ENCODE measurements at places on chromosomes 4 and X. TPM values are rescaled to one million over a fixed set of nuclear protein-coding genes. Genes with fewer than 3 reads are reported as not detected.

DNA sequence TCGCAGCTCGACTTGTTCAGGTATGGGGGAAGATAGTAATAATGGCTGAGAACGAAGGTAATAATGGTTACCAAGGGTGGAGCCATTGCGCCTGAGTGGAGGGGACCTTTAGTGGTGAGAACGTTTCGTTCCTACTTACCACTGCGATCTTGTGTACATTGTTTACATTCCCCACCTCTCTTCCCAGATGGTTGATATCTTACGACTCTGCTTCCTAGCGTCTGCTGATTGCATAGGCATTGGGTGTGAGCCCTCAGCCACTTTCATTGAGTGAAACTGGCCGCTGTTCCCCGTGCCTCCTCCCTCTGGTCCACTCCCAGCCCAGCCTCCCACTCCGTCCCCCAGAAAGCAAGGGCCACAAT is 850 bp downstream of the IGBP1 start:
- DNase-seq: no peak

- DNase-seq: no peak
These were observed 37.6 kb downstream of the MAGEB5 start for GRCh38 chrX:26253526-26253925.

- no peak for DNase-seq
These were observed 1.1 kb downstream of the CRMP1 start for GRCh38 chr4:5891563-5892322.

DNA sequence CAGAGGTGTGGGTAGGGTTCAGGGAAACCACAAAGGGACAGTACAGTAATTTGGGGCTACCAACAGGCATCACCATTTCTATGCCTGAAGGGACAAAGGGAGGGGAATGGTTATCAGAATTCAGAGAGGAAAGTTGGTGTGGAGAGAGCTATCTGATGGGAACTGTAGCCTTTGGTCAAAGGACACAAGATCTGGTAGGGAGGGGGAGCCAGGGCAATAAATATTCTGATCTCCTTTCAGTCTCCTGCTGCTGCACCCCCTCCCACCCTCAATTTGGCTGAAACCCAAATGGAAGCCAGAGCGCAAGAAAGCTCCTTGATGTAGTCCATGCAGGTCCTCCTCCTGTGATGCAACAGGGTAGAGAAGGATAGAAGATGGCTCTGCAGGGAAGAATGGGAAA is 14.6 kb downstream of the PGK1 start:
- no peak for DNase-seq

- DNase-seq: no peak
These were observed 421.9 kb downstream of the ANKRD50 start for GRCh38 chr4:124290678-124291077.

DNA sequence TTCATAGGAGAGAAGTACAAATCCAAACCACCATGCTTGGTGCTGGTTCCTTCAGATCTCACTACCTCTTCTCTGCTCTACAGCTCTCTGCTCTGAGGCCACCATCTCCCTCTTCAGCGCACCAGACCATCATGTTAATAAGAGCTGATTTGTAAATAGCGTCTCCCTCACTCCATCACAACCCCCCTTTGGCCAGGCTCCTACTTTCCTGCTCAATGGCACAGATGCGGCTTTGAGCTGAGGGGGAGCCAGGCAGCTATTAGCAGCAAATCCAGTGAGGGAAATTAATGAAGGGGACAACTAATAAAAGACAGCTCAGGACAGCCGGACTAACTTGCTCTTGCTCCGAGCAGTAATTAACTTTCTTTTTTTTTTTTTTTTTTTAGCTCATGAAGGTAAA is 13.1 kb downstream of the NEUROG2 start:
- no peak for DNase-seq

- DNase-seq: no peak
These were observed 64.8 kb downstream of the TSC22D3 start for GRCh38 chrX:107710617-107711391.

DNA sequence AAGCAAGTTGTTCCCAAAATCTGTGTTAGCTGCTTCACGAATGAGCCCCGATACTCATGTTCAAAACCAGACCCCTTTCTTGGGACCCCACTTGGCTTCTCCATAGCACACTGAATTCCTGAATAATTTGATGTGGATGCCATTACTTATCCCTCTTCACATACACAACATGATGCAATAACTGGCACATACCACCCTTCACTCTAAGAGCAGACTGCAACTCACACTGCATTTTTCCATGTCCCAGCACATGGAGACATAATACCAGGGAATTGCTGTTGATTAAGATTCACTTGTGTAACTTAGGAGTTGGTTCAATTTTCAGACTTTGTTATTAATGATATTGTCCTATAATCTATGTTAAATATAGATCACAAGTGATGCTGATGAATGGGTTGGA is 213.4 kb downstream of the MAML3 start:
- no peak for DNase-seq

GRCh38 chr4:122990891-122991290 is 68.5 kb upstream of the NUDT6 start:
- DNase-seq: no peak

GRCh38 chr4:122052677-122053076 is 99.5 kb upstream of the BLTP1 start:
- DNase-seq: no peak

DNA sequence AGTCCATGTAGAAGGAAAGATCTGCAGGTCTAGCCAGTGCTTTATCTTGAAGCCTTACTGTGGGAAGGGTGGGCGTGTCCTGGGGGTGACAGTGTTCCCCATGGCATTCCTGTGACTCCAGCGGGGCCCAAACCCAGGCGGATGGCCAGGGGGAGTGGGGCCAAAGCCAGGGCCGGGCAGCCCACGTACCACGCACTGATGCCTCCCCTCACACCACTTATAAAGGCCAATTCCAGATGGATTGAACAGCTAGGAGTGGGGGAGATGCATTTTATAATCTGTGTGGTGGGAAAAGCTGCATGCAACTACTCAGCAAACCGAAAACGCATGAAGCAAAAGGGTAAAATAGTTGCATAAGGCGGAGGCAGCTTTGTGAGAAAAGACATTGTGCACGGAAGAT is 36.4 kb downstream of the NELFA start:
- no peak for DNase-seq

- DNase-seq: no peak
These were observed 2317.3 kb downstream of the PCDH7 start for GRCh38 chr4:33037464-33037863.

GRCh38 chr4:159735281-159736207 is 632.7 kb downstream of the RAPGEF2 start:
- no peak for DNase-seq

- no peak for DNase-seq
These were observed 92.5 kb downstream of the FBXL5 start for GRCh38 chr4:15562623-15563022.

DNA sequence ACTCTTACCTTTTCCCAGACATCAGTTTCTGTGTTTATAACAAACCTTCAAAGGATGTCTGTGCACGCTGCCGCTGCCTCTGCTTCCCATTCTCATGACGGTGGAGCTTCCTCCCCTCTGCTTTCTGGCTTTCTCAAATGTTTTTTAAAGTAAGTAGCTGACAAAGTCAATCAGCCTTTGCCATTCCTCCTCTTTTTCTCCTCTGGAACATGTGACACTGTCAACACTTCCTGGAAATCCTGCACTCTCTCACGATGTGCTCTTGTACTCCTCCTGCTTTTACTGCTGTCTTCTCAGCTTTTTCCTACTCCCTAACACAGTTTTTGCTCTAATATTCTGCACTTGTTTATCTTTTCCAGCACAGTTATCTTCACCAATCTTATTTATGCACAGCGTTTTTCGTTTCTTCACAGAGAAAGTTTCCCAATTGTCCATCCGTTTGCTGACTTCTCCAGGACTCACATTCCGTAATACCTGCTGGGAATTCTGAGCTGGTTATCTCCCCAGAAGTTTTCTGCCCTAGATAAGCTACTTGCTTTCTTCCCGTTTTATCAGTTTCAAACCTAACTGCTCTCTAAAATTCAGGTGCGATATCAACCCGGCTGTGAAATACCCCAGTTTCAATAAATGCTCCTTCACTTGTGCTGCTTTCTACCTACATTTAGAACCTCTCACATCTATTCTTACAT is 465.6 kb upstream of the AGA start:
- DNase-seq: no peak

- no peak for DNase-seq
These were observed 386.1 kb downstream of the NLGN4X start for GRCh38 chrX:5842601-5843000.

DNA sequence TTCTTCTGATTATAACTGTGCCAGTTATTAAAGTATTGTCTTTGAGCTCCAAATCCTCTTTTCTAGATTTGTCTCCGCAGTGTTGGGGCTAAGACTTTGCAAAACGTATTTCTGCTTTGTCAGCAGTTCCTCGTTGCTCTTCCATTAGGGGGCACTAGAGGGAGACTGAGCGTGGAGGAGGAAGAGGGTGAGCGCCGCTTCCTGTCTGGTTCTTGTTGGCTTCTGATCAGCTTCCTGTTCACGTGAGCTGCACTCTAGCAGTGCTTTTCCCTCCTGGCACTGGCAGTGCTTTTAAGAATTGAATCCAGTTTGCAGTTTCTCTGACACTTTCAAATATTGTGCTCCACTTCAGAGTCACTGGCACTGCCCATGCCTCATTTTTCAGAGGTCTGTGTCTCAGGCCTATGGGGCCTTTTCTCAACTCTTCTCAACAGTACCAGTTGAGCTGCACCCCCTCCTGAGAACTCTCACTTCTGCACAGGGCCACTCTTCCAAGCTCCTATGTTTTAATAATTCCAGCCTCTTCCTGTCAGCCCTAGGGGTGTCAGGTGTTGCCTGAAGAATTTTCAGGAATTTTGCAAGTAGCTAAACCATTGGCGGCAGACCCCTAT is 54.4 kb upstream of the LCORL start:
- DNase-seq: no peak

ASB11 gene
- total RNA-seq: not detected

CDX4 gene
- not detected for total RNA-seq

MSANTD1 gene
- 1.2 TPM for total RNA-seq

HPGDS gene
- not detected for total RNA-seq

GC gene
- not detected for total RNA-seq

SOD3 gene
- total RNA-seq: 0.32 TPM

LGI2 gene
- 4.6 TPM for total RNA-seq

MAMLD1 gene
- total RNA-seq: 4.5 TPM

ADRA2C gene
- total RNA-seq: 6.1 TPM

Measured in neural crest cell (in vitro differentiated cells).